ENCODE measurements at places on chromosomes 7 and 10. TPM values are rescaled to one million over a fixed set of nuclear protein-coding genes. Genes with fewer than 3 reads are reported as not detected.
A peak's percentile ranks its signal among the peaks of the same experiment; 100 is the strongest.

The OR6V1 gene
- not detected for polyA plus RNA-seq

GRCh38 chr7:151936207-151936606 lies 20.0 kb upstream of the GALNTL5 start:
- no peak for DNase-seq

- DNase-seq, result no peak
Observed at GRCh38 chr7:66304536-66304935, 99.4 kb downstream of the TPST1 start.

The SPDYE11 gene
- 0.50 TPM for polyA plus RNA-seq

- no peak for DNase-seq
Observed at GRCh38 chr7:99193527-99194220, 14.2 kb downstream of the KPNA7 start.

DNA sequence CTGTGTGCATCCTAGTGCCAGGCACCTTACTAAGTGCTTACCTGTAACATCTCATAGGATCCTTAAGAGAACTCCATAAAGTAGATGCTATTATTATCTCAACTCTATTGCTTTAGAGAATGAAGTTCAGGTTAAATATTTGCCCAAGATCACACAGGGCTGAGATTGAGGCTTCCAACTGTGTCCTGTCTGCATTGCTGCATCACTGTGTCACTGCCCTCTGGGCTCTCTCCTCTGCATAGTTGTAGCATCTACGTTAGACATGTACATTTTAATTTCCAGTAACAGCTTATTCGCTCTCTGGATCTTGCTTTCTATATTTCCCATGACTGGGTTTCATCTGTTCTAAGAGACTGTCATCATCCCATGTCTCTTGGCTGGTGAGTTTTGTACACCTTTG lies 63.6 kb upstream of the FZD8 start:
- no peak for DNase-seq

The ADCY1 gene
- polyA plus RNA-seq, result 2.8 TPM

The TCF7L2 gene
- polyA plus RNA-seq, result 44.8 TPM

- DNase-seq, result peak; percentile 12
Observed at GRCh38 chr10:17607603-17608332, 9.4 kb downstream of the HACD1 start.

DNA sequence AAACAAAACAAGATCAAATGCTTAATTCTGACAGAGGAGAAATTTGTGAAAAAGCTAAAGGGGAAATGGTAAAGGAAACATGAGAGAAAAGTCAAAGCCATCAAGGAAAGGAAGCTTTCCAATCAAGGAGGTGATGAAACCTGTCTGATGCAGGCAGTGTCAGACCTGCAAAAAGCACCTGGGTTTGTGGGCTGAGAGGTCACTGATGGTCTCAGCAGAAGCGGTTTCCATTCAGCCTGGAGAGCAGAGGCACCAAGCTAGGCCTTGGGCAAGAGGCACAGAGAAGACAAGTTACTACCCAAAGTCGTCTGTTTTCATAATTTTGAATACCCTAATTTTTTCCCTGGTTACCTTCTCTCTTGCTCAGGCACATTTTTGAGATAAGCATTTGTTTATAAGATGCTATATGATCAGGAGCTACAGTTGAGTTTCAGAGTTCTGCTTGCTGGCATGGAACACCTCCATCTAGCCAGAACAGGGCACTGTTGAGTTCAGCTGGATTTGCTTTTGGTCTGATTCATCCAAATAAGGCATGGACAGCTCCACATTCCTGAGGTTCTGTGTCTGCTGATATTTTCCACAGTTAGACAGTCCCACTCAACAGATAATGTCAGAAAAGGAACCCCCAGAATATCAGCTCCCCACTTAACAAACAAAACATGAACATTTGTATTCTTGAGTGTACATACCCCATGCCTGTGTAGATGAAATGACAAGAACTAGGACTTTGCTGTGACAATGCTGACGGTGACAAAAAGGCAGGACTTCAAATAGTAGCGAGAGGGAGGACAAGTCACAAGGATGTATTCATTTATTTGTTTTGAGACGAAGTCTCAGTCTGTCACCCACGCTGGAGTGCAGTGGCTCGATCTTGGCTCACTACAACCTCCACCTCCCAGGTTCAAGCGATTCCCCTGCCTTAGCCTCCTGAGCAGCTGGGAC lies 4.9 kb upstream of the PPIA start:
- no peak for DNase-seq

GRCh38 chr7:21972397-21972784 lies 26.7 kb upstream of the CDCA7L start:
- no peak for DNase-seq

The ZNF25 gene
- 16.1 TPM for polyA plus RNA-seq

DNA sequence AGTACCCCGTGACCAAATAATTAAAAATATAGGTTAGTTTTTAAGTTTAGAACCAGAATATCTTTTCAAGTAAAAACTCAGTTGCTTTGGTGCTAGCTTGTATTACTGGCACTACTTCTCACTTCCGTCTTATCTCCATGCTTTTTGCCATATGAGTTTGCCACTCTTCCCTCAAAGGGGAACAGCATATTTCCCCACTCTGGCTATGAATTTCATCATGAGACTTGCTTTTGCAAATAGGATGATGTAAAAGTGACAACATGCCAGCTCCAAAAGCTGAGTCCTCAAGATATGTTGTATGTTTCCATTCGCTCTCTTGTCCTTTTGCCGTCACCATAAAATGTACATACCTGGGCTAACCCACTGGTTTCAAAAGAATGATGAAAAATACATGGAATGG lies 178.1 kb upstream of the SEMA3A start:
- DNase-seq, result no peak

The TACC2 gene
- polyA plus RNA-seq, result 46.8 TPM

DNA sequence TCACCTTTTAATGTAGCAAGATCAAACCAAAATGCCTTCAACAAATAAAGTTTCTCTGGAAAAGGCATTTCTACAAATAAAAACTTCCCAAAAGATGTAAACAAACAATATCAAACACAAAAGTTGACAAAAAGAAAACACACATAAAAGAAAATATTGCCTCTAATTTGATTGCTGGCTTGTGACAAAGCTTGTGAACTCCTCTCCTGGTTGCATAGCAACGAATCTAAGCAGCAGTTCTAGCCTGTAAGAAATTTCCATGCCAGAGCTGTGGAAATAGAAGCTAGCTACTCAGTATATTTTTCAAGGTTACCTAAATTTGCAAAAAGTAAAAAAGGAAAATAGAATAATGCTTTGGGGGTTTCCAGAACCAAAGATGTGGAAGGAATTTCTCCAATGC lies 173.9 kb upstream of the CDK1 start:
- no peak for DNase-seq

The COL13A1 gene
- 21.5 TPM for polyA plus RNA-seq

The SPDYE16 gene
- polyA plus RNA-seq, result 1.8 TPM

GRCh38 chr10:59303018-59303417 lies 59.3 kb downstream of the FAM13C start:
- no peak for DNase-seq

- no peak for DNase-seq
Observed at GRCh38 chr10:122333037-122333436, 41.5 kb upstream of the PLEKHA1 start.

The HABP2 gene
- 0.41 TPM for polyA plus RNA-seq

The PROSER2 gene
- 4.7 TPM for polyA plus RNA-seq

DNA sequence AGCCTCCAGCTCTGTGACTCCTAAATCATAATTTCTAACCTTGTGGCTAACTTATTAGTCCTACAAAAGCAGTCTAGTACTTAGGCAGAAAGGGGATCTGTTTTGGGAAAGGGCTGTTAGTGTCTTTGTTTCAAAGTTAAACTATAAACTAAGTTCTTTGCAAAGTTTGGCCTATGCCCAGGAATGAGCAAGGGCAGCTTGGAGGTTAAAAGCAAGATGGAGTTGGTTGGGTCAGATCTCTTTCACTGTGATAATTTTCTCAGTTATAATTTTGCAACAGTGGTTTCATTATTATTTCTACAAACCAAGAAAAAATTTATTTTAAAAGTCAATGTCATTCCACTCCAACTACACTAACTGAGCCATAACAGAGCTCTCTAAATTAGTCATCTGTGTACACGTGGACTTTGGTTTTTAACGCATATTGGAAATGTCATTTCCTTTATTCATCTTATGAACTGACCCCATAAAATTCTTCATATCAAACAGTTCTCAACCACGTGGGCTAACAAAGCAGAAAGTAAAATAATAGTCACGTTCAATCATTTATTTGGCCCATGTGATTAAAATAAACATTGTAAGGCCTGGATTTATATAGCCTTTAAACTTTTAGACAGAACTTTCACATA lies 143.2 kb upstream of the C7orf33 start:
- peak; percentile 2 for DNase-seq

GRCh38 chr7:50267525-50268041 lies 36.9 kb upstream of the IKZF1 start:
- no peak for DNase-seq

DNA sequence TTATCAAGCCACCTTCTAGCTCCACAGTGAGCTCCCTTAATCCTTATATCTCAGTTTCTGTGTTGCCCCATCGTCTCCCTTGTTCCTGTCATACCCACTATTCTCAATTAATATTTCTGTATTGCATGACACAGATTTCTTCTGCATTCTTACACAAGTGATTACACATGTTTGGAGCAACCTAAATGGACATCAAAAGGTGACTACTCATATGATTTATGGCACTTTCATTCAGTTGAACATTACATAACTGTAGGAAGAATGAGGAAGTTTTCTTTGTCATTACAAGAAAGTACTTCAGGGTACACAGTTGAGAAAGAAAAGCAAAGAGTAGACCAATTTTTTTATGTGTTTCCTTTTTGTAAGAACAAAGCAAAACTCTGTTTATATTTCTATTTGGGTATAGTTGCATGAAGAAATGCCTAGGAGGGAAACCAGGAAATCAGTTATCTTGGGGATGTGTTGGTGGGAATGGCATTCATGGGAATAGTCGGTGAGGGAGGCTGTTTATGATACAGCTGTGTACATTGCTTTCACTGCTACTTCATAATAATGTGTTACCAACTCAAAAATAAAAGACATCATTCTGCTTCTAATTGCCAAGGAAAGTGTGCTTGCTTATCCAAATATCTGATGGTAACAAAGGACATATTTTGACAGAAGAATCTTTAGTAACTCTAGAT lies 23.6 kb upstream of the PRSS37 start:
- no peak for DNase-seq
